ENCODE measurements at places on chromosomes 2 and 18. TPM values are rescaled to one million over a fixed set of nuclear protein-coding genes. Genes with fewer than 3 reads are reported as not detected.

The TMEM178A gene
- 5.7 TPM for total RNA-seq

The HOXD3 gene
- not detected for total RNA-seq

The MERTK gene
- 1.1 TPM for total RNA-seq

The SLC23A3 gene
- 0.16 TPM for total RNA-seq

The LYG1 gene
- total RNA-seq: not detected

The VRK2 gene
- 14.1 TPM for total RNA-seq

The HOXD13 gene
- total RNA-seq: not detected

The ANTXR1 gene
- total RNA-seq: 132 TPM

The ABCG5 gene
- total RNA-seq: not detected

The TRABD2A gene
- total RNA-seq: 1.1 TPM

The NRP2 gene
- 12.6 TPM for total RNA-seq

The ZNF2 gene
- 5.7 TPM for total RNA-seq

The SUCLG1 gene
- 53.6 TPM for total RNA-seq

The RAB6D gene
- not detected for total RNA-seq

The KATNAL2 gene
- 0.32 TPM for total RNA-seq

The DNAJC5G gene
- total RNA-seq: not detected

The KCNG2 gene
- 2.3 TPM for total RNA-seq

The NGEF gene
- 0.32 TPM for total RNA-seq

The PTGR3 gene
- total RNA-seq: 30.0 TPM

The PPP1CB gene
- 88.9 TPM for total RNA-seq

The PLEK gene
- not detected for total RNA-seq

The LDLRAD4 gene
- not detected for total RNA-seq

The STARD6 gene
- total RNA-seq: not detected

The IL1RN gene
- total RNA-seq: not detected

The PROKR1 gene
- total RNA-seq: not detected

The GPR39 gene
- total RNA-seq: 0.90 TPM

The GALR1 gene
- not detected for total RNA-seq

The PLB1 gene
- total RNA-seq: under 0.01 TPM

The RAPGEF4 gene
- 11.0 TPM for total RNA-seq

The ADAM23 gene
- total RNA-seq: 8.3 TPM

The ANKRD36B gene
- 4.2 TPM for total RNA-seq

The NEURL3 gene
- total RNA-seq: not detected

The CKAP2L gene
- 1.1 TPM for total RNA-seq

The IHH gene
- total RNA-seq: not detected

The SLC8A1 gene
- total RNA-seq: 6.5 TPM

The C18orf54 gene
- 1.3 TPM for total RNA-seq

The PSMA8 gene
- total RNA-seq: not detected

The C1QL2 gene
- total RNA-seq: not detected

The IL36G gene
- not detected for total RNA-seq

The CD207 gene
- total RNA-seq: not detected

The INPP1 gene
- 7.0 TPM for total RNA-seq

The PARD3B gene
- total RNA-seq: 3.4 TPM

The LHCGR gene
- total RNA-seq: not detected

The TRPM8 gene
- not detected for total RNA-seq

The REG3G gene
- not detected for total RNA-seq

The ICOS gene
- not detected for total RNA-seq

The AQP12A gene
- not detected for total RNA-seq

The ANKRD29 gene
- 0.90 TPM for total RNA-seq

The VWC2L gene
- total RNA-seq: not detected

The FAP gene
- 12.8 TPM for total RNA-seq
